Osteocyte (in vitro differentiated cells): ENCODE measurements at places on chromosomes 4 and X. TPM values are rescaled to one million over a fixed set of nuclear protein-coding genes. Genes with fewer than 3 reads are reported as not detected.

DNA sequence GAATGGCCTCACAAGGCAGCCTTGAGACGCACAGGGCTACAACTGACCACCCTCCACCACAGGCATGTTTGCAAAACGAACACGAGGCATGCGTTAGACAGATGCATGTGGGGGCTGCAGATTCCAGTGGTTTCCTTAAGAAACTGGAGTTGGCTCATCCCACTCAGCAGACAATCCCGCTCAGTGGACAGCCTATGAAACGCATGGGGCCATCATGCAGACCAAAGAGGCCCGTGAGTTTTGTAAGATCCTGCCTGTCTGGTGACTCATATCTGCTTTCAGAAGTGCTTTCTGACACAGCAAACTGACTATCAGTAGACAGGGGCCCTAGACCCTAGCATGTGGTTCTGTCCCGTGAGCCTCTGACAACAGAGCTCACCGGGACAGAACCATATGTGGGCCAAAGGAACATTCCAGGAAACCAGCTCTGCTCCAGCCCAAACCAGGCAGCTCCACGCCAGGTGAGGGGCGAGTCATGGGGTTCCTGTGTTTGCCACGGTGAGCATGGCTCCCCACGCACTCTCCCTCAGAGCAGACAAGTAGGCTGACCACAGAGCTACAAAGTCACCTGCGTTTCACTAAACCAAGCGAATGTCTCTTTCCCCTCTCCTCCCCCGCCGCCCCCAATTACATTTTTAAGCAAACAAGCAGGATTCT lies 74.4 kb downstream of the MTMR1 start:
- no peak overlapping the region for H3K27ac ChIP-seq
- peak; percentile 69 for DNase-seq
- H3K27me3 ChIP-seq: no peaks in the 10 kb centered on the region
- no peaks in the 10 kb centered on the region for H3K36me3 ChIP-seq
- no peak overlapping the region for H3K4me3 ChIP-seq

Gene CACNA1F
- total RNA-seq: not detected in 2 replicates

GRCh38 chrX:115582616-115583495 lies 21.9 kb downstream of the PLS3 start:
- H3K36me3 ChIP-seq: peaks cover 23% of the 10 kb centered on the region
- peak overlapping the region; percentile 99 for H3K27ac ChIP-seq
- no peak for DNase-seq
- H3K4me3 ChIP-seq: peak overlapping the region; percentile 72
- H3K4me1 ChIP-seq: peaks cover 75% of the 10 kb centered on the region
- H3K27me3 ChIP-seq: no peaks in the 10 kb centered on the region

GRCh38 chr4:185793716-185794115 lies 18.3 kb downstream of the SORBS2 start:
- H3K4me3 ChIP-seq: no peak overlapping the region
- no peaks in the 10 kb centered on the region for H3K27me3 ChIP-seq
- H3K4me1 ChIP-seq: peaks cover 45% of the 10 kb centered on the region

DNA sequence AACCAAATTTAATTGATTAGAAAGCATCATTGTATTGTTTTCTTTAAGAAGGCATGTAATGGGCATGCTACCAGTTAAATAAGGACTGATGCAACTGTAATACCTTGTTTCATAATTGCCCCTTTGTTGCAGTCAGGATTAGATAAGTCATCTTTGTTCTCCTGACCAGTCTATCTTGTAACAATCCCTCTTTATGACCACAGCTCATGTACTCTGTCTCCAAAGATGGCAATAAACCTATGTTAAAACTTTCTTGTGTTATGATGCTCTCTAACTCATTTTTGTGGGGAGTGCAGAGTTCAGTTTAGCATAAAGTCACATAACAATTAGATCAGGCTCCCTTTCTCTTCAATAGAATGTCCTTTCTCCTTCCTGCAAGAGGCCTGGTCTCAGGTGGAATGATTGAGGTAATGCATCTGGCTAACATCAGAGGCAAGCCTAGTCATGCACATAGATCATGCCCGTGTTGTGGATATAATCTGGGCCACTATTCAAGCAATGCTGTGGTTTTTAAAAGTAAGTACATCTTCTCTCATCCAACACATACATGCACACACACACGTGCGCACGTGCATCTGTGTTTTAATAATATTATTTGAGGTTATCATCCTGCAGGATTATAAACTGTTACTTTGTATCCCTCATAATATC lies 45.6 kb downstream of the TMEM154 start:
- H3K27ac ChIP-seq: no peak overlapping the region
- DNase-seq: no peak
- H3K36me3 ChIP-seq: no peaks in the 10 kb centered on the region
- H3K4me3 ChIP-seq: no peak overlapping the region
- peaks cover 3% of the 10 kb centered on the region for H3K4me1 ChIP-seq
